Renal pelvis (tissue), 12 donors: ENCODE measurements at places on chromosomes 1 and 21. TPM values are rescaled to one million over a fixed set of nuclear protein-coding genes. Genes with fewer than 3 reads are reported as not detected.

OR2L8 gene
- not detected for polyA plus RNA-seq

ASCL5 gene
- 0.15 TPM for polyA plus RNA-seq

CCDC17 gene
- 2.2 TPM for polyA plus RNA-seq

DNA sequence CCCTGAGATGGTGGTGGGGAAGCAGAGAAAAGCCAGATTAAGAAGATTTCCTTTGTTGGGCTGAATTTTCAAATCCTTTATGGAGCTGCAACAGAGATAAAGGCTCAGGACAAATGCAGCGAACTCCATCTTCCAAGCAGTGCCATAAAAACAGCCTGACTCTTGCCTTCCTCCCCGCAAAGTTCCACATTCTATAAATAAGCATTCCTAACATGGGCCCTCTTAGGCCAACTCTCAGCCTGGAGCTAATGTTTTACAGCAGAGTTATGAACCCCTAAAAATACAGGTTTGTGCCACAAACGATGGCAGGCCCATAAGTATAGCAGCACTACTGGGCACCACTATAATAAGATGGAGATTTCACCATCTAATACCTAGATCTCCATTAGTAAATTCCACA lies 27.2 kb downstream of the LMO4 start:
- no peak for DNase-seq

GBP7 gene
- polyA plus RNA-seq, result 0.16 TPM

GNG4 gene
- polyA plus RNA-seq, result 3.3 TPM

GRCh38 chr1:190472494-190472893 lies 5.2 kb downstream of the BRINP3 start:
- DNase-seq, result no peak

- DNase-seq, result peak; percentile 48
Observed at GRCh38 chr1:156385534-156386031, 16.6 kb downstream of the RHBG start.

- peak; percentile 62 for DNase-seq
Observed at GRCh38 chr1:58768971-58769808, 14.7 kb downstream of the JUN start.

DNA sequence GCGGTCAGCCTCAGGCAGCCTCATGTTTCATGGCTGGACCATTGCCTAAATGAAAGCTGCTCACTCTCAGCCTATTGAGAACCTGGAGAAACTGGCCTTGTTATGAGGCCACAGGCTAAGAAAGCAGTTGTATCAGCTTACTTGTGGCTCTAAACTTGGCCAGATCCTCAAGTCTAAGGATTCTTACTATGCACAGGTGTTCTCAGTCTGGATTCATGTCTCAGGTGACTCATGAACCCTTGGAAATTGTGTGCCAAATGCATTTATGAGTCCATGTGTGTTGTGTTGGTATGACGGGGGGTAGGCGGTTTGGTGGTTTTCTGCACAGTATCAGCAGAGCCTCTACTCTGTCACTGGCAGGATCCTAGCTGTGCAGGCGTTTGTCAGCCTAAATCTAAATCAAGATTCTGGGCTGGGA lies 90.4 kb downstream of the ROR1 start:
- no peak for DNase-seq

DNA sequence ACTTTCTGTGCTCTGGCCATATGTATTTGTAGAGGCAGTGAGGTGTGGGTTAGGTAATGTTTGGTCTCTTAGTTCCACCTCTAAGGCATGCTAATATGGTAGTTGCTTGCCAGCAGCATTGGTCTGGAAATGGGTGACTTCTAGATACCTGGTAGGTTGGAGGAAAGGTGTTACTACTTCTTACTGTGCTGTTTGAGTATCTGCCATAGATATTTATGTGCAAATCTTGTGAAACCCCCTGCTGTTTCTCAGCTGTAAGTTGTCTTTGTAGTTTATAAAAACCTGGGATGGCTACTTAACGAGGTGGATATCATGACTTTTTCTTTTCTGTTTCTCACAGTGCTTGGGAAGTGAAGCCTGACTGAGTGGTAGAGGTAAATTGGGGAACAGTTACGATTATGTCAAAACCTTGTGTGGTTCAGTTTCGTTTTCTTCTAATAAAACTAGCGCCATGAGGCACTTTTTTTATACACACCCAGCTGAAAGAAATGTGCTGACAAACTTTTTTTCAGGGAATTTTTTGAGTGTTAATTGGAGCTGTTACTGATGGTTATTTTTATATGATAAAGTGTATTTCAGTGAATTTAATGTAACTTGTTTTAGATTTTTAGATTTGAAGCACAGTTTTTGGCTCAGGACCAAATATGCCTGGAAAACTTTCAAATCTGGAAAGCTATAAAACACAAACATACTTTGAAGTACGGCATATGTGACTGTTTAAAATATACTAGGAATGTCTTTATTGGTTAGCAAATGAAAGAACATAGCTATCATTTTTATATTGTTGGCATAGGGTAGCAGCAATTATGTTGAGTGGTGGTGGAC lies 42.1 kb downstream of the CAMSAP2 start:
- DNase-seq, result peak; percentile 61

FOXD3 gene
- polyA plus RNA-seq, result 0.12 TPM

ESPN gene
- polyA plus RNA-seq, result 21.5 TPM

DNA sequence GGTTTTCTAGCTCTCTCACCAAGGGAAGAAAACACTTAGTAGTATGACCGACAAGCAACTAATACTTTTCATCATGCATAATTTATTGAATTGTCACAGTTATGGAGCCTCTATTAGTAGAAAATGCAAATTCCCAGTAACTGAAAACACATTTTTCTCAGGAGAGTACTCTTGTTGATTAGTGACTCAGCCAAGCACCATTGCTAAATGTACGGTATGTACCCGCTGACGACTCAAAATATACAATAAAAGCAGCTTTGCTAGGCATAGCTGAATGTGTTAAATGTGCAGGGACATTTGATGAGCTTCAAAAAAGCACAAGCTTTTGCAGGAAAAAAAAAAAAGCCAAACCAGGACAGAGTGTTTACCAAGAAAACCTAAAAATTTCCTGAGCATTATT lies 63.9 kb downstream of the WDR64 start:
- DNase-seq, result no peak

DNA sequence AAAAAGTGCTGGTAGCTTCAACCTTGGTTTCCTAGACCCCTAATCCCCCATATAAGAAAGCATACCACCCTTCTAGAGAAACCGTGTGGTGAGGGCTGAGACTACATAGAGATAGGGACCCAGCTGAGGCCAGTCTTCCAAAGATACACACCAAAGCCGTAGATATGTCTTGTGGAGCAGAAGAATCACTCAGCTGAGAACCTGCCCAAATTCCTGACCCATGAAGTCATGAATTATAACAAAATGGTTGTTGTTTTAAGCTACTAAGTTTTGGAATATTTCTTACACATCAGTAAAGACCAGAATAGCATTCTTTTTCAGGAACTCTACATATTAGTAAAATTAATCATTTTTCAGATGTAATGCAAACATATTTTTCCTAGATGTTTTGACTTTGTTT lies 3.3 kb upstream of the SNRPE start:
- DNase-seq, result no peak

- no peak for DNase-seq
Observed at GRCh38 chr1:24857507-24858133, 72.5 kb downstream of the RUNX3 start.

FNBP1L gene
- polyA plus RNA-seq, result 125 TPM

GJB3 gene
- 0.30 TPM for polyA plus RNA-seq

DNA sequence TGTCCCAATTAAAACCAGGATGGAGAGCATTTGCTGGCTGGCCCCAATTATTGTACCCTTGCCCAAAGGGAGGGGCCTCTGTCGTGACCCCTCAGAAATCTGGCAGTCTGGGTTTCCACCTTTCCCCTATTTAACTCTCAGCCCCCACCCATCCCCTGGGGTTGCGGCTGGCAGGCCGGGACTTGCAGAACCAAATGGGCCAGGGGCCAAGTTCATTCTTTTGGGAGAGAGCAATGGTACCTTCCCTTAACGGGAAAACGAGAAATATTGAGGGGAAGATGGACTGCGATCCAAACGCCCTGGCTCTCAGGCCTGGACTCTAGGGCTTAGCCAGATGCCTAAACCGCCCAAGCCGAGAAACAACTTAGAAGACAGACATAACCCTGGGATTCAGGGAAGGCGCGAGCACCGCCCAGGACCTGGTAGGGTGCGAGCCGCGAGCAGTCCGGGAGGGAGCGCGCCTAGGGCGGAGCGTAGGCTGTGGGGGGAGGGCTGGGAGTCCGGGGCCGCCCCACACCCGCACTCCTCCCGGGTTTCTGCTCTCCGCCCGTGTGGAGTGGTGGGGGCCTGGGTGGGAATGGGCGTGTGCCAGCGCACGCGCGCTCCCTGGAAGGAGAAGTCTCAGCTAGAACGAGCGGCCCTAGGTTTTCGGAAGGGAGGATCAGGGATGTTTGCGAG lies at the start of gene SLC27A3:
Gene SLC27A3 (plus strand): TSS at position 628 of the 678 bp plus-strand sequence. CDS start 91 bp downstream, outside the sequence.
- DNase-seq, result no peak

- DNase-seq, result no peak
Observed at GRCh38 chr1:226487921-226488320, 60.6 kb upstream of the STUM start.

CR1L gene
- 2.0 TPM for polyA plus RNA-seq

PPCS gene
- 75.0 TPM for polyA plus RNA-seq

DNA sequence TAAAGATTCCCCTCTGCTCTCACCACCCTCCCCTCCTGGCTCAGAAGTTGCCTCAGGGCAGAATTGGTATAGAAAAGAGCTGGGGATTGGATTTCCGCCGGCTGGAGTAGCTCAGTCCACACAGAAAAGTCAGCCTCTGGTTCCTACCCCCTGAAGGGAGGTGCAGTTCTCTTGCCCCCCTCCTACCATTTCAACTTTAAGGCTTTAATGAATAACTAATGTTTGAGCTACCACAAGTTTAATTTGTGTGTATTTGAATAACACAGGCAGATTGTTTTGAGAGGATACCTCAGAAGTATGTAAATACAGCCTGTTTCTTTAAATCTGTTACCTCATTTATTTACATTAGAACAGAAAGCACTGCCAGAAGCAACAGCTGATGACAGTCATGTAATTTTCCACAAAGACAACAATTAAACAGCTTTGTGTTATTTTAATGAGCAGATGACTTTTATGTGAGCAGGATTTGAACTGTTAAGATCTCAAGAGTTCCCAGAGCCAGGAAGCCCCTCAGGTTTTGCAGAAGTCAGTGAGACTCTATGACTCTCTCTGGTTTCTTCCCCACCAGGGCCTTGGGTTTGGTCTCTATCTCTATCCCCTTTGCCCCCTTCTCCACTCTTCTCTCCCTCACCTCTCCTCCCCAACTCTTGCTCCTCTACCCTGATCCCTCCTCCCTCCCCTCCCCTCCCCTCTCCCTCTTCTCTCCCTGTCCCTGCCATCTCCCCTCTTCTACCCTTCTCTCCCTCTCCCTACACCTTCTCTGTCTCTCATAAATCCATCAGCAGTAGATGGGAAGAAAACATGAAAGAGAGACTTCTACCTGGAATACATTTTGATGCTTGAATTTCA lies 26.3 kb downstream of the DUSP10 start:
- DNase-seq, result peak; percentile 66

C4BPB gene
- polyA plus RNA-seq, result 0.74 TPM

HEYL gene
- 24.8 TPM for polyA plus RNA-seq

OR2G6 gene
- polyA plus RNA-seq, result not detected

GRCh38 chr1:206909161-206909882 lies 12.1 kb downstream of the IL24 start:
- peak; percentile 87 for DNase-seq

DNA sequence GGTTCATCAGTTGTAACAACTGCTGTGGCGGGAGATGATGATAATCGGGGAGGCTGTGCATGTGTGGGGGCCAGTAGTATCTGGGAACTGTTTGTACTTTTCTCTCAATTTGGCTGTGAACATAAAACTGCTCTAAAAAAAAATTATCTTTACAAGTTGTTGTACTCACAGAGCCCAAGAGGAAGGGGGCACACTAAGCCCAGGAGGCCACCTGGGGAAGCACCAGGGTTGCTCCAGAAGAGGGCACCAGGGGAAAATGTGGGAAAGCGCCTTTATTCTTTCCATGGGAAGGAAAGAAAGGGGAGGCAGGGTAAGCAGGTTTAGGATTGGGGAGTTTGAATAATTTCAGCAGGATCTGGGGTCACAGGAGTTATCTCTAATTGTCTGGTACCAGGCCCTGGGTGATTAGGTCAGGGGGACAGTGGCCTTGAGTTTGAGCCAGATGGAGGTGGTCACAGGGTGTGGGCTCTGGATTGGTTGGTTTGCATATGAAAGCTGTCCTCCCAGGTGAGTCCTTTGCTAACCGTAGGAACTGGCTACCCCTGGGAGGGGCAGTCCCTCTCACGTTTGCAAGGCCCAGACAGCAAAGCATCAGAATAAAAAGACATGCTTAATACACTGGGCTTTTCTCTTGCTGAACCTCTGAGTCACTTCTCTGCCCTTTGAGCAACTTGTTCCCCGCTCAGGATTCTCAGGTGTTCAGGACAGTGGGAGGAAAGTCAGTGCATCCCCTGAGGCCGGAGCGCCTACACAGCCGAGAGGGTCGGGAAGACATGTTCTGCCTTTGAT lies 11.2 kb downstream of the MYOC start:
- no peak for DNase-seq

INAVA gene
- 49.0 TPM for polyA plus RNA-seq

ICOSLG gene
- 8.3 TPM for polyA plus RNA-seq

DNA sequence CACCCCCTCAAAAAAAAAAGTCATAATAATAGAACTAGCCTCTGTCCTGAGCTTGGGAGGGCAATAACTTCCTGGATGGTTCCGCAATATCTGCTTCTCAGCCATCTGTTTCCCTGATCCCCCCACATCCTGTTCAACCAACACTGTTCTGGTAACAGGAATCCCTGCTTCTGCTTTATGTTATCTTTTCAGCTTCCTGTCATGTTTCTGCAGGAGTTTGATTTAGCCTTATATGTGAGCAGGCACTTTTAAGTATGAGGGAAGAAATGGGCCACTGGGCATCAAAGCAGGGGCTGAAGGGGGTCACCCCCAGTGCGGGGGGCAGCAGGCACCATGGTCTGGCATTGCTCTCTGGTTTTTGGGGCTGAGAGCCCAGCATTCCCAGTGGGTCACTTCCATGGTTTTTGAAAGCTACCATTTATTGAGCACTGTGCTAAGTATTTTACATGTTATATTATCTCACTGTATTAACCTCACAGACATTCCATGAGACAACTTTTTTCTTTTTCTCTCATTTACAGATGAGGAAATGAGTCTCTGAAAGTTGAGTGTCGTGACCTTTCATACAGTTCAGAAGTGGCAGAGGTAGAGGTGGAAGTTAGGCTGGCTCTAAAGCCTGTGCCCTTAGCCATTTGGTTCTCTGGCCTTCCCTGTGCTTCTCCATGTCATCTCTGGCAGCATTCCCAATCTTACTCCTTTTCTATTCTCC lies 61.9 kb downstream of the DNTTIP2 start:
- peak; percentile 39 for DNase-seq

DNA sequence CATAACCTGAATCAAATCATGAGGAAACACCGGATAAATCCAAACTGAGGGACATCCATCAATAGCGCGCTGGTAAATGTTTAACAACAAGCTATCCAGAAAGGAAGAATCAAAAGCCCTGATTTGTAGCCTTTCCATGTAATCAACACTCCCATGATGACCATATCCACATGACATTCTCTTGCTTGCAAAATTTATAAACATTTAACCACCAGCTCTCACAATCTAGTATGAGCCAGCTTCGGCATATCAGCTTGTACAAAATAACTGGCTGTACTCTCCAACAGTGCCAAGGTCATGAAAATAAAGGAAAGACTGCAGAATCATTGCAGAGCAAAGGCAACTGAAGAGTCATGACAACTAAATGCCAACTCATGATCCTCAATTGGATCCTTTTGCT lies 15.7 kb downstream of the HSD11B1 start:
- DNase-seq, result no peak

JTB gene
- 103 TPM for polyA plus RNA-seq

- DNase-seq, result peak; percentile 65
Observed at GRCh38 chr1:96520579-96520947, 201.0 kb upstream of the PTBP2 start.
